ENCODE measurements at places on chromosomes 3 and 15.

DNA sequence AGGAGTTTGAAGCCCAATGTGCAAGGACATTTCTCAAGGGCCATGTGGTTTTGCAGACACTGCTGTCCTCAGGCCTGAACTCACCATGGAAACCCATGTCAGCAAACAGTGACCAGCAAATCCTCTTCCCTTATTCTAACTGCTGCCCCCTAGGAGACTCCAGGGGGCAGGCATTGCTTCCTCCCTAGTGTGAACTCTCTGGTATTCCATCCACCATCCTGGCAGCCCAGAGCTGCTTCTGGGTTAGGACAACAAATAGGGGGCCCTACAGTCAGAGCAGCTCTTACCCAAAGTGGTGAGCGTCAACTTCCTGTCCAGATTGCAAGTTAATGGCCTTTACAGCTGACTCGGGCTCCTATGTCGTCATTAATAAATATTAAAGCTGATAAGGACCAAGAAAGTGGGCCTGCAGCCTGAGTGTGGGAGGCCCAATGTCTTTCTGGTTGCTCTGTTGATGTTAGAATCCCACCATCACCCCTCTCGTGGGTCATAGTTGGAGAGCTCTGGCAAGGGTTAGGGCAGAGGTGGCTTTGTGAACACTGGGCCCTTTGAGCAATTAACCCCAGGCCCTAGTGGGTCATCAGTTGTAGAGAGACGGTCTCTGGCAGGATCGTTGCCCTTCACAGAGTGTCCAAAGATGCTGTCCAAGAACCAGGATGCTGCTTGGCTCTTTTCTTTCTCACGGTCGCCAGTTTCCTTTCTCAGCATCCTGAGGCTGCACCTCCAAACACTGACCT, 41.5 kb downstream of the TGM4 start:
- no peak overlapping the region for H3K27ac ChIP-seq
- no peaks in the 10 kb centered on the region for H3K4me1 ChIP-seq
- no peak for DNase-seq
- H3K4me3 ChIP-seq: no peak overlapping the region

DNA sequence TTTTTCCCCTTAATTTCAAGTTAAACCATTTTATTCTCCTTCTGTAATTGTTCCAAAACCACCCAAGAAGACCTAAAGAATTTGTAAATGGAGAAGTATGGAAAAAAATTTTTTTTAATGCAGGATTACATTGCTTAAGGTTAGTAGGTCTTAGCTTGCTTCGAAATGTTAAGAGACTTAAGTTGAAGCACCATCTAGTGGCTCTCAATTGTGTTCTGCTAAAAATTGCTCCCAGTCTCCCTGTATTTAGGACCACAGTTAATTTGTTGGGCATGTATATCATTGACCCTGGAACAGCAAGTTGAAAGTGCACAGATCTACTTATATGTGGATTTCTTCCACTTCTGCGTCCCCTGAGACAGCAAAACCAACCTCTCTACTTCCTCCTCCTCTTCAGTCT, 32.4 kb downstream of the CD200R1L start:
- H3K27me3 ChIP-seq: no peaks in the 10 kb centered on the region
- no peak for DNase-seq
- H3K27ac ChIP-seq: no peak overlapping the region
- H3K36me3 ChIP-seq: no peaks in the 10 kb centered on the region
- H3K4me1 ChIP-seq: no peaks in the 10 kb centered on the region
- no peak overlapping the region for H3K4me3 ChIP-seq

GRCh38 chr3:117285737-117286136, 576.2 kb downstream of the TUSC7 start:
- H3K4me1 ChIP-seq: no peaks in the 10 kb centered on the region
- H3K27ac ChIP-seq: no peak overlapping the region
- H3K36me3 ChIP-seq: no peaks in the 10 kb centered on the region
- no peak overlapping the region for H3K4me3 ChIP-seq

GRCh38 chr3:194861375-194861774, 175.7 kb downstream of the FAM43A start:
- no peaks in the 10 kb centered on the region for H3K4me1 ChIP-seq
- H3K36me3 ChIP-seq: no peaks in the 10 kb centered on the region
- no peak for DNase-seq

GRCh38 chr3:105364128-105364527, 2.6 kb upstream of the ALCAM start:
- H3K27ac ChIP-seq: no peak overlapping the region
- no peaks in the 10 kb centered on the region for H3K36me3 ChIP-seq
- peaks cover 10% of the 10 kb centered on the region for H3K4me1 ChIP-seq
- H3K27me3 ChIP-seq: no peaks in the 10 kb centered on the region
- no peak overlapping the region for H3K4me3 ChIP-seq
- DNase-seq: no peak

GRCh38 chr3:107978131-107979055, 112.4 kb downstream of the CD47 start:
- H3K4me1 ChIP-seq: peaks cover 52% of the 10 kb centered on the region
- DNase-seq: no peak
- no peaks in the 10 kb centered on the region for H3K27me3 ChIP-seq
- peak overlapping the region; percentile 5 for H3K4me3 ChIP-seq

- no peak overlapping the region for H3K4me3 ChIP-seq
- no peak for DNase-seq
- no peaks in the 10 kb centered on the region for H3K4me1 ChIP-seq
- no peaks in the 10 kb centered on the region for H3K27me3 ChIP-seq
- no peak overlapping the region for H3K27ac ChIP-seq
Measured at GRCh38 chr15:71345186-71345585, 229.9 kb downstream of the THSD4 start.

DNA sequence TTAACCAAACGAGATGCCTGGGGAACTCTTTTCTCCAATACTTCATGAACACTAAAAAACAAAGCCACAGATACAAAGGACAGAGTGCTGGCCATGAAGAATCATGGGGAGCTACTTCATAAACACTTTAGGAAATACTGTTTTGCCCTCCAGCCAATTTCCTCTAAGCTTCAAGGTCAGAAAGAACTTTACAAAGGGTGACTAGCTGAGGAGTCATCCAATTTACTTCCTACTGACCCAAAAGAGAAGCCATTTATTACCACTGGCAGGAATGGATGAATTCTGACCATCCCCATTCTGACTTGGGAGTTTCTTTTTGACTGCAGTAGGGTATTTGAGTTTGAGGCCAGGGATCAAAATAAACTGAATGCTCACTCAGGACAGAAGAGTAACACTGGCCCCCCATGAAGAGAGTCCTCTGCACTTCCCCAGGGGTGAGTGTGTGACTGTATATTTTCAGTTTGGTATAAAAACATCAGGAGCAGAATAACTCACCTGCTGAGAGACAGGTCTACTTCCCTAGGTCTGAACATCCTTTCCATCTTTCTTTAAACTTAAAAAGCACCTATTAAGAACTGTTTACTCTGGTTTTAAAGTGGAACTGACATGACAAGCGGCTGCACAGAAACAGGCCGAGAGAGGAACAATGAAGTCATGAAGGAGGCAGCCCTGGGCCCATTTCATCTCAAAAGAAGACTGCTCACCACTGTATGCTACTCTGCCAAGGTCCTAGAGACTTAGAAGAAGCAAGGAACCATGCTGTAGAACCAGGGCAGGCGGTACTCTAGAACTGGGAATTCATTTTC, 203.6 kb downstream of the TNIK start:
- peaks cover 51% of the 10 kb centered on the region for H3K4me1 ChIP-seq
- H3K27me3 ChIP-seq: no peaks in the 10 kb centered on the region
- H3K4me3 ChIP-seq: no peak overlapping the region
- no peaks in the 10 kb centered on the region for H3K36me3 ChIP-seq
- no peak for DNase-seq
- peak overlapping the region; percentile 58 for H3K27ac ChIP-seq

GRCh38 chr3:86229086-86229774, 761.7 kb downstream of the VGLL3 start:
- H3K4me1 ChIP-seq: no peaks in the 10 kb centered on the region
- H3K27ac ChIP-seq: no peak overlapping the region
- no peaks in the 10 kb centered on the region for H3K27me3 ChIP-seq
- DNase-seq: no peak

DNA sequence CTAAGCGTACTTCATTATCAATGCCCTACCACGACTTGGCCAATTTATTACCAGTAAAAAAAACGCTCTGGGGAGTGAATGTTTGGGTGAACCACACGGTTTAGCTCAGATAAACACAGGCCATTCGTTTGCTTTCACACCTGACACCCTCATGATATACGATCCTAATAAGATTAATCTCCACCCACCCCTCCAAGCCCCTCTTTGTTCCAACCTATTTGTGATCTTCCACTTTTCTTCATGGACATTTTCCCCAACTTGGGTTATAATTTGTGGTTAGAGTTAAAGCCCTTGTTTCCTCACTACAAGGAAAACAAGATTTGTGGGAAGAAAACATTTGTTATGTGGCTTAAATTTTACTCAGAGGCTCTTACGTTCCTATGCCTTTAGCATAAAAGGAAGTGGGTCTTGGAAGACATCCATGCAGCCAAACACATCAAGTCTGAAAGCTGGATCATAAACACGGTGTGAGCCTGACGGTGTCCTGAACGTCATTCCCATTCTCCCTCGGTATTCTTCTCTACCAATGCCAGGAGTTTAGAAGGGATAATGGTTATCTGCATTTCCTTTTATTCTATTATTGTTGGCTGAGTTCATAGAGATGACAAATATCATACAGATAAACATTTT, 518.9 kb downstream of the NR2F2 start:
- no peaks in the 10 kb centered on the region for H3K36me3 ChIP-seq
- H3K27ac ChIP-seq: no peak overlapping the region
- DNase-seq: no peak
- no peaks in the 10 kb centered on the region for H3K4me1 ChIP-seq
- H3K4me3 ChIP-seq: no peak overlapping the region

- no peak overlapping the region for H3K4me3 ChIP-seq
Measured at GRCh38 chr15:33636234-33636633, 325.5 kb downstream of the RYR3 start.

Measured in effector memory CD4-positive, alpha-beta T cell (primary cell).